ENCODE measurements at places on chromosomes 2 and 18. TPM values are rescaled to one million over a fixed set of nuclear protein-coding genes. Genes with fewer than 3 reads are reported as not detected.

DNA sequence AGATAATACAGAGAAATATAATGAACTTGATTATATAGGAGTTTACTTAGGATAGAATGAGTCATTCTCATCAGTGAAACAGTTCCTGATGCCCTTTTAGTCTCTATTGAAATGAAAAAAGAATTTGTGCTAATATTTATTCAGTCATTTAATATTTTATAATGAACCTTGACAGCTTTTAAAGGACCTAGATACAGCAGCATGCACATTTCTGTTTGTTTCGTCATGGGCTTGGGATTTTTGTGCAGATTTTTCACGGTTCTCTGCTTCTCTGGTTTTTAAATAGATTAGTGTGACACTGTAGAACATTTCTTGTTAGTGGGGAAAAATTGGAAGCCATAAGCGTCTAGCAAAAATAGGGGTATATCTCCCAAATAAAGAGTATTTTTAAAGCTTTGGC, 60.7 kb downstream of the NABP1 start:
- no peak for DNase-seq

DNA sequence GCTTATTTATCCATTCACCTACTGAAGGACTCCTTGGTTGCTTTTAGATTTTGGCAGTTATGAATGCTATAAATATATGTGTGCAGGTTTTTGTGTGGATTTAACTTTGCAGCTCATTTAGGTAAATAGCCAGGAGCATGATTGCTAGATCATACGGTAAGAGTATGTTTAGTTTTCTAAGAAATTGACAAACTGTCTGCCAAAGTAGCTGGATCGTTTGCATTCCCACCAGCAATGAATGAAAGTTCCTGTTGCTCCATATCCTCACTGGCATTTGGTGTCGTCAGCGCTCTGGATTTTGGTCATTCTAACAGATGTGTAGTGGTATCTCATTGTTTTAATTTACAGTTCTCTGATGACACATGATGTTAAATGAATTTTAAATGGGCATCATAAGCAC, 8.7 kb upstream of the DIPK1C start:
- no peak for DNase-seq

DNA sequence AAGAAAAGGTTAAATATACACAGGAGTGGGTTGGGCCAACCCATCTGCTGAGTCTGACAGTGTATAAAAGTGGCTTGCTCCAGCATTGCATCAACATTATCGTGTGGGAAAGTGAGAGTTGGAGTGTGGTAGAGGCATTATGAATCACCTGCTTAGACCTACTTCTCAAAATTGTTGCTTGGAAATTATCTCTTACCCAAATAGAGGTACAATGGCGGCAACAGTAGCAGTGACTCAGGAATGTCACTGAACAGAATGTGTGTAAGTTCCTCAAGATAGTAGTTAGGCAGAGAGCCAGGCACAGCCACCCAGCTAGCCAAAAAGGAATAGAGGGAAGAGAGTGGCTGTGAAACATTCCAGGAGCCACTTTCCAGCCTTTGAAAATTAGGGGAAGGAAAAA, 616.0 kb downstream of the NUP35 start:
- no peak for DNase-seq

GRCh38 chr2:56483081-56483480, 299.3 kb downstream of the CCDC85A start:
- no peak for DNase-seq

The NCKAP5 gene
- 1.8 TPM for polyA plus RNA-seq
